ENCODE measurements at places on chromosomes 3 and 15.

GRCh38 chr3:169822540-169822939 is 9.8 kb upstream of the LRRC34 start:
- DNase-seq, result no peak

- no peak for DNase-seq
Measured at GRCh38 chr3:24607281-24607680, 112.6 kb upstream of the THRB start.

GRCh38 chr3:50520849-50521248 is 17.4 kb upstream of the CACNA2D2 start:
- DNase-seq, result no peak

DNA sequence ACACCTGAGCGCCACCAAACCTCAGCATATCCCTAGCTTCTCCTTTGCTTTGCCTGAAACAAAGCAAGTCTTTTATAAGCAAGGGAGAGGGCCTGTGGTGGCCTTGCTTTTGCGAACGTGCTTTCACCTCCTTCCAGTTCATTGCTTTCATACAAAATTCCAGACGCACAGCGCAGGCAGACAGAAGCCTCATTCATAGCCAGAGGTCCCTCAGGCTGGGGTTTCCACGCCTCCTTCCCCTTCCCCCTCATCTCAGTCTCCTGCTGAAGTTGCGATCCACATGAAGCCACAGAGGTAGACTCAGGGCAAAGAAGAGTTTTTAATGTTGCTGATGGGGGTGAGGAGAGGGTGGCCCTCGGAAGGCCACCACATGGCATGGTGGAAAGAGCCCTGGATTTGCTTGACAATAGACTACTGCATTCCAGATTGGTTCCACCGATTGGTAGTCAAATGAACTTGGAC is 59.4 kb upstream of the FLNB start:
- DNase-seq, result no peak

GRCh38 chr3:178826435-178827123 is 245.0 kb downstream of the ZMAT3 start:
- DNase-seq, result no peak

- DNase-seq, result no peak
Measured at GRCh38 chr3:64199932-64200331, 25.3 kb downstream of the PRICKLE2 start.

GRCh38 chr15:94125156-94125555 is 106.2 kb upstream of the MCTP2 start:
- no peak for DNase-seq

- no peak for DNase-seq
Measured at GRCh38 chr3:153003441-153003840, 158.6 kb upstream of the RAP2B start.

DNA sequence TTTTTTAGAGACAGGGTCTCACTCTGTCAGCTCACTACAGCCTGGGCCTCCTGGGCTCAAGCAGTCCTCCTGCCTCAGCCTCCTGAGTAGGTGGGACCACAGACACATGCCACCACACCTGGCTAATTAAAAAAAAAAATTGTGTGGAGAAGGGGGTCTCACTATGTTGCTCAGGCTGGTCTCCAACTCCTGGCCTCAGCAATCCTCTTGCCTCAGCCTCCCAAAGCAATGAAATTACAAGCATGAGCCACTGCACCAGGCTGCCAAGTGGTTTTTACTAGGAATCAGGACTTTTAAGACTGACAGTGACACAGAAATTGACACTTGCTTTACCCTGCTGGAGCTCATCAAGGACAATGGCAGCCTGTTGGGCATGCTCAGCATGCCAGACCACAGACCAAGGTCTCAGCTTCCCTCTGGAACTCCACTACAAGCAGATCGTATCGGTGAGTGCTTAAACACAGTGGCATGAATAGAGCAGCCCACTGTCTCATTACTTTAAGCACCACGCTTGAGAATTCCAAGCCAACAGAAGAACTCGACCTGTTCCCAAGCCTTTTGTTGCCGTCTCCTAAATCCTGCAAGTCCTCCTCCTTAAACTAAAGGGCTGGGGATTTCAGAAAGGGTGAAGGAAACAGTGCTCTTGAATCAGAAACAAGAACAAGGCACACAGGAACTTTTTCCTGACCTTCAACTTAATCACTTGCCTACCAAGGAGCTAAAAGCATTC is 41.4 kb downstream of the EOMES start:
- DNase-seq, result no peak

DNA sequence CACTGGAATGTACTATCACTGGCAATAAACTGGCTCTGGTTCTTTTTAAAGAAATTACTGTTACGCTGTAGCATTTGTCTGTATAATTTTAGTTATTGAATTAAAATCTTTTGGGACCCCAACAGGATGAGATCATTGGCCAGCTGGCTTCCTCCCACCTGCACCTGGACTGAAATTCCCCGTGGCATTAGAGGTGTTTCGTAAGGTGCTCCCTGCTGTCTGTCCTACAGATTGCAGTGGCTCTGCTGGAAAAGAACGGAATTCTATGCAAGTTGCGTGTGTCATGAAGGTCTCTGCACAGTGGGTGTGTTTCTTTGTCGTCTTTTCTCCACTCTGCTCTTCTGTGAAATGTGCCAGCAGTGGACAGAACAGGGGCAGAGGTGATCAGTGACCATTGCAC is 383.4 kb downstream of the PTPRG start:
- no peak for DNase-seq

- DNase-seq, result no peak
Measured at GRCh38 chr3:27253391-27253790, 115.8 kb downstream of the NEK10 start.

DNA sequence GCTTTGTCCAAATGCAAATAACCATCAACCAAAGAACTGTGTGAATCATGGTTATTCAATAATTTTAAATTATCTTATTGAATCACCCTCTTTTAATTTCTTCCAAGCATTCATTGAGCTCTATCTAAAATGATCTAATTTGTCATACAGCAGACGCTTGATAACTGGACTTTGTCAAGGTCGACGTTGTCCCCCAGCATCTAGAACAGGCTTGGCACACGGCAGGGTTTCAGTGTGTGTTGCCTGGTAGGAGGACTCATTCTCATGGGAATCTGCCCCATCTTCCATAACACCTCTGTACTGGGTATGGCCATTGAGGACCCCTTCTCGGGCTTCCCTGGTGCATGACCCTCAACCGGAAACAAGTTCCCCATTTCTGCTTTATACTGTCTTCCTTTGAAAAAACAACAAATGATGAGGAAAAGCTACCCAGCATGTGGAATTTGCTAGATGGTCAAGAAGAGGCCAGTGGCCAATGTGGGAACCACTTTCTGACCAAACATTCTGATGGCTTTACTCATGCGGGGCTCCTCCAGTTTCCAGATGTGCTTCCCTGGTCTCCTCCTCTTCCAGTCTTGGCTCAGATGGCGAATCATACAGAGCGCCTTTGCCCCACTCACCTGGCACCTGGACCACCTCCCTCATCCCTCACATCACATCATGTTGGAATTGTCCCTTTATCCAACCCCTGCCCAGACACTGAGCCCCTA is 41.7 kb upstream of the SEC22A start:
- no peak for DNase-seq

DNA sequence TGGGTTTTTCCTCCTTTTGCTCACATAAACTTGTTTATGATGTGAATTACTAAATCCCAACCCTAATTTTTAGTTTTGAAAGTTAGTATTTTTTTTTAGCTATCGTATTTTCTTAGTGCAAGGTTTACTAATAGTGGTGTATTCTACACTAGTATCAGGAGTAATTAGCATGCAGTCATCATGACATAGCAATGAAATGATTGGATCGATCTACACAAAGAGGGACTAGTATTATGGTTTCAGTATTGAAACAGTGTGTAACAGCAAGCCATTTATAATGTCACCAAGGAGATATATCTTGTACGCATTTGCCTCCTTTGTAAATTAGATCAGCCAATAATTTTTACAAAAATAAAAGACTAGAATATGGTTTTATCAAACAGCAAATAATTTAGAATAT is 38.7 kb downstream of the RNF111 start:
- no peak for DNase-seq
